ENCODE measurements at places on chromosomes 11 and 22.

DNA sequence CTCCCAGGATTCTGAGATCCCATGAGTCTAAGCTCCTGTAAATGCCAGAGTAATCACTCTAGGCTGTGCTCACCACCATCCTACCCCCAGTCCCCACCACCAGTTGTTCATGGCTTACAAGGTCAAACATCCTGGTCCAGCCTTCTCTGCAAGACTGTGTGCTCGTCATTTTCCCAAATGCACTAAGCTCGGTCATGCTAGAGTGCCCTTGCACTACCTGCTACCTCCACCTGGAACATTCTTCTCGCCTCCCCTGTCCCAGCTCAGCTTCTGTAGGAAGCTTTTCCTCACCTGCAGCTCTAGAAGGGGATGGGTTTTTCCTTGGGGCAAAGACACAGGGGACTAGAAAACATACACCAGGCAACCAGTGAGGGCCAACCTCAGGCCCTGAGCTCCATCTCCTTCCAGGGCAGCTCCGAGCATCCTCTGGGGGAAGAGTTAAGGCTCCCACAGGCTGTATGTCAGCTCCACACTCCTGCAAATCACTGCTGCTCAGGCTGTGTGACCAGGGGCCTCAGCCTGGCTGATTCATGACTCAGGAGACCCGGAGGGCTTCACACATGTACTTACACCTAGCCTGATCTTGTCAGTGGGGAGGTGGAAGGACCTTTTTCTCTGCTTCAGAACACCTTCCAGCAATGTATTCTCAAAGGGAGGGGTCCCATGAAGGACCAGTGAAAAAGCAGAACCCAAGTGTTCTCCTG lies 37.2 kb upstream of the CSNK2A3 start:
- no peak for DNase-seq

- no peak for DNase-seq
These were observed 328.5 kb upstream of the PLET1 start for GRCh38 chr11:112589155-112589554.

DNA sequence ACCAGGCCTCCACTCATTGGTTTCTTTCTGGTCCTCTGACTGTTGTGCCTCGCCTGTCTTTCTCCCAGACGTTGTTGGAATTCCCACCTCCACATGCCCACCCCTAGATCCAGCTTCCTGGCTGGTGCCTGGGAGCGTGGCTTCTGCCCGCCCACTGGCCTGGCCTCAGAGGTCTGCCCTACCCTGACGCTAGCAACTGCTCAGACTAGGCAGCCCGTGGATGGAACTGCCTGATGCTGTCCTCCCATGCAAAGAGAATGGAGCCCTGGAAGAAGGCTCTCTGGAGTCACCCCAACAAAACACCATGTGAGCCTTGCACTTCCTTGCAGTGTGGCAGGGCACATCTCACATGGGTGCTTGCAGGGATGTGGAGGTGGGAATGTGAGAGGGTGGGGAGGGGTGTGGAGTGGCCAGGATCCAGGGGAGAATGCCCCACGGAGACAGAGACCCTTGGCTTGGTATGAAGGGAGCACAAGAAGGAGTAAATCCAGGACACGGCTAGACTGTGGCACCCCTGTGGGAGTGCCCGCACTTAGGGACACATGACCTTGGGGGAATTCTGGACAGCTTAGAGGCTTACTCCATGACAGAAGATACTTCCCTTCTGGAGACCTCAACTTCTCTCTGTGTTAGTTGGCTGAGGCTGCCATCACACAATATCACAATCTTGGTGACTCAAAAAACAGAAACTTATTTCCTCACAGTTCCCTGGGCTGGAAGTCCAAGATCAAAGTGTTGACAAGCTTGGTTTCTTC lies 22.5 kb upstream of the ADA2 start:
- DNase-seq: no peak

DNA sequence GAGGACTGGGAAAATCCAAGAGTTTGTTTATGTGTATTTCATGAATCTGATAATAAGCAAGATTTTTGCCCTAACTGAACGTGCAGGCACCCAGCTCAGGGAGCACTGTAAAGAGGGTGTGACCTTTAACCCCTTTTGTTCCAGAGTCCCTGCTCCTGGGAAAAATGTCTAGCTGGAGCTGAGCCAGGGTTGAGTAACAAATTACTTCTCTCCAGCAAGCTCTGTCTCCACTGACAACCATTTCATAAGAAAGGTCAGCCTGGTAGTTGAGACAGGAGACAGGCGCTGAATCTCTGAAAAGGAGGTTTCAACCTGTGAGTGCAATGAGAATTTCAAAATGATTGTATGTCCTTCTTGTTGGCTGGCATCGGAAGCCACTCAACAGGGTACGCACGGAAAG lies 156.4 kb upstream of the NARS2 start:
- DNase-seq: no peak

GRCh38 chr11:3920148-3920852 lies 64.8 kb downstream of the STIM1 start:
- DNase-seq: peak; percentile 61

DNA sequence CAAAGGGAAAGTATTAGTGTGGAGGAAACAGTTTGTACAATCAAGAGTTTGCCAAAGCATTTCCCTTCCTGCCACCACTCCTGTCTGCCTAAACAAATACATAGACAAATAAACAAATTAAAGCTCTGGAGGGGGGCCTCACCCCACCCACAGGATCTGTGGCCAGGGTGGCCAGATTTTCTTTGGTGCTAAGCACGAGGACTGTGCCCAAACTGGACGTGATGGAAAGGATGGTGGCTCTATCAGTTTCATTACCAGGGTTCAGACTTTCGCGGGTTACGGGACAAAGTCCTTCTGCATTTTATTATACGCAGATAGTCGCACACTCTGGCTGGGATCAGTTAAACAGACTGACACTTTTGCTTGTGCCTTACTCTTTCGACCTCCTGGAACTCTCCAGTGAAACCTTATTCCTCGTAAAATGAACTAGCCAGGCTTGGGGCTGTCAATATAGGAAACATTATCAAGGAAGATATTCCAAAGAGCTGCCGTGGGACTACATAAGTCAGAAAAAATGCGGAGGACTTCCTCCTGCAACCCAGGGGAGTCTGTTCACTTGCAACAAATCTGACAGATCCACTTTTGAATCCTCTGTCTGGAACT lies 11.2 kb downstream of the BARX2 start:
- DNase-seq: no peak

DNA sequence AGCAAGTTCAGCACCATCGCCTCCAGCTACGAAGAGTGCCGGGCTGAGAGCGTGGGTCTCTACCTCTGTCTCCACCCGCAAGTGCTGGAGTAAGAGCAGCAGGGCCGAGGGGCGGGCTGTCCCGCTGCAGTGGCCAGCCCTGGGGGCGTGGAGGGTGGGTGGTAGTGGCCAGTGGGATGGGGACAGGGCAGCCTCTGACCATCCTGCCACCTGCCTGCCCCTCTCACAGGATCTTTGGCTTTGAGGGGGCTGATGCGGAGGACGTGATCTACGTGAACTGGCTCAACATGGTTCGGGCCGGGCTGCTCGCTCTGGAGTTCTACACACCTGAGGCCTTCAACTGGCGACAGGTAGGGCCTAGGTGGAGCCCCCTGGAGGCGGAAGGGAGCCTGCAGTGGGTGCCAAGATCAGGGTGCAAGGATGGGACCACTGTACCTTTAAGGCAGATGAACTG lies 15.0 kb upstream of the BBS1 start:
- DNase-seq: no peak

DNA sequence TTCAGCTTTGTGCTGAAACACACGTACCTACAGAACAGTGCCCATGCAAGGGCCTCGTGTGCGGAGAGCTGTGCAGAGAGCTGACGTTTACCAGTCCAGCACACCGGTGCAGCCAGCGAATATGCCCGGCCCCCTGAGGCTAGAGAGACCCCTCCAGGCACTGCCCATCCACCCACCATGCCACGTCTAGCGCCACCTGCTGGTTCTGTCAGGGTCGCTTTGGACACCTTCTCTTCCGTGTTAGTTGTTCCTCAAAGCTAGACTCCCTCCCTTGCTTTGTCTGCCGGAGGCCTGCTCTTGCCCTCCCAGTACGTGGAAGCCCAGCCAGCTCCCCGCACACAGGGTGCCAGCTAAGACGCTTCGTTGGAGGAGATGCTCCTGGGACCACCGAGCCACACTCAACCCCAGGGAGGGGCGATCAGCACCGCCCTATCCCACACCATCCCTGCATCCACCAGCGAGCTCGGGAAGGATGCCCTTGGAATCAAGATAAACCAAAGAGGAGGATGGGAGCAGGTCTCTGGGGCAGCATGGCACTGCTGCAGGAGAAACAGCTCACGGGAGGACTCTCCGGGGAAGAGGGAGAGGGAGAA lies 43.4 kb downstream of the CPT1A start:
- DNase-seq: peak; percentile 12

DNA sequence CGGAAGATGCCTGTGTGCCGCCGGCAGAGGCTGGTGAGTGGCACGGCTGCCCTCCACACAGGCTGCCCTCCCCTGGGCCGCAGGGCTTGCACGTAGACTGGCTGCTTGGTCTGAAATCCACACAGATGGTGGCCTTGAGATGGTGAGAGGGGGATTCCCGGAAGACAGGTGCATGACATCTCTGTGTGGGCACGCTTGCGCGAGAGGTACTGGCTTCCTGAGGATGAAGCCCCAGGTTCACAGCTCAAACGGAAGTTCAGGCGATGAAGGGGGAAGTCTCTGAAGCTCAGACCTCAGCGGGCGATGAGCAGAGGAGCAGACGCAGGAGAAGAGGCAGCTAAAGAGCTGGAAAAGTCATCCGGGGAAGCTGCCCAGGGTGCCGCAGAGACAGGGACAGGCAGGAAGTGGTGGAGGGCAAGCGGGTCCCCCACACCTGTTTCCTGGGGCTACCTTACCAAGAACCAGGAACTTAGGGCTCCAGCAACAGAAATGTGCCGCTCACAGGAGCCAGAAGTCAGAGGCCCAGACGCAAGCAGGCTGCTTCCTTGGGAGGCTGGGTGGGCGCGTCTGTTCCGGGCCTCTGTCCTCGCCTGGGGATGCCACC lies 7.2 kb downstream of the CRELD2 start:
- peak; percentile 42 for DNase-seq
